ENCODE measurements at places on chromosomes 7 and 10. TPM values are rescaled to one million over a fixed set of nuclear protein-coding genes. Genes with fewer than 3 reads are reported as not detected.

Gene CLEC5A
- polyA plus RNA-seq: not detected

Gene CYP3A4
- polyA plus RNA-seq: 0.37 TPM

Gene EBF3
- 0.09 TPM for polyA plus RNA-seq

Gene AASS
- 4.9 TPM for polyA plus RNA-seq

Gene ZNF37A
- 4.0 TPM for polyA plus RNA-seq
